ENCODE measurements at places on chromosomes 16 and 17.

DNA sequence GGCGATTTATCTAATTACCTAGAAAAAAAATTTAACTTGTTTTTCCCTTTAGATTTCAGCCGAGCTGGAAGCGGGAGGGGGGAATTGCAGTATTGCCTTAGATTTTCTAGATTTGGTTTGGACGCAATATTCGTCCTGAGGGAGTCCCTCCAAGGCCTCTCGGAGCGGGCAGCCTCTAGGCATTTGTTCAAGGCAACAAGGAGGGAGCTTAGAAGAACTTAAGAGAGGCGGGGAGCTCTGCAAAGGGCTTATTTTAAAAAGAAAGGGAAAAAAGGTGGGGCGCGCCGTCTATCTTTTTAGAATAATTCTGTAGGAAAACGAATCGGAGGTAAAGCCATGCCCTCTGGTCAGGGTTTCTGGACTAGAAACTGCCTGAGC lies 407 bp upstream of the TMEM94 start:
- DNase-seq = no peak

- DNase-seq = no peak
Measured at GRCh38 chr16:78995441-78995840, 605.1 kb downstream of the MAF start.

DNA sequence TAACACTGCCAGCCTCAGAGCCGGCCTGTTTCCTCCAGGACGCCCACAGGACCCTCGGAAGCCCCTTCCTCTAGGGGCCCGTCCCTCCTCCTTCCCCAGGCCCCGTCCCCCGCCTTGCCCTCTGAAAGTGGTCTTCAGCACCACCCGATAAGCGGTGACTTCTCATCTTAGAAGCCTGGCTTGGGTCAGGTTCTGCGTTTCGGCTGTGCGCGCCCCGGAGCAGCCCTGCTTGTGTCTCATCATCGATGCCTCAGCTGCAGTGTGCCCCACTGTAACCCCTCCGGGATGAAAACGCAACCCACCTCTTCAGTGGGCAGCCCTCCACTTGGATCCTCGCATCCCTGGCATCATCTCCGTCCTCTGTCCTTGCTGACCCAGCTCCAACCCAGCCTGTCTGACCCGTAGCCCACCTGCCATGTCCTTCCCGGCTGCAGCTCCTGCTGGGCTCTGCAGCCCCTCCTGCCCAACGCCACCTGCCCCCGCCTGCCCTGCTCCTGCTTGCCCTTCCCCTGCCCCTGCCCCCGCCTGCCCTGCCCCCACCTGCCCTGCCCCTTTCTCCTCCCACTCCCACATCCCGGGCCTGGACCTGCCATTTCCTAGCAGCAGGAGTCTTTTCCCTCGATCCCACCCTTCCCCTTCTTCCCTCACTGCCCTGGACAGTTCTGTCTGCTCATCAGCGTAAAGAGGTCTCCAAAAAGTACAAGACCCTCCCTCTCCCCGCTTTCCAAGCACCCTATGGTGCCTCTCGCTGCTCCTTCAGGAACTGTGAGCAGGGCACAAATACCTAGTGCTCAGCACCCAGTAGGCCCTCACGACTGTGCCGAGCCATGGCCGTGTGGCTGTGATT lies 112.5 kb upstream of the CHMP6 start:
- DNase-seq = no peak

- no peak for DNase-seq
Measured at GRCh38 chr16:30458561-30459394, 13.1 kb upstream of the SEPHS2 start.

- DNase-seq = no peak
Measured at GRCh38 chr17:72400863-72401262, 280.0 kb downstream of the SOX9 start.

DNA sequence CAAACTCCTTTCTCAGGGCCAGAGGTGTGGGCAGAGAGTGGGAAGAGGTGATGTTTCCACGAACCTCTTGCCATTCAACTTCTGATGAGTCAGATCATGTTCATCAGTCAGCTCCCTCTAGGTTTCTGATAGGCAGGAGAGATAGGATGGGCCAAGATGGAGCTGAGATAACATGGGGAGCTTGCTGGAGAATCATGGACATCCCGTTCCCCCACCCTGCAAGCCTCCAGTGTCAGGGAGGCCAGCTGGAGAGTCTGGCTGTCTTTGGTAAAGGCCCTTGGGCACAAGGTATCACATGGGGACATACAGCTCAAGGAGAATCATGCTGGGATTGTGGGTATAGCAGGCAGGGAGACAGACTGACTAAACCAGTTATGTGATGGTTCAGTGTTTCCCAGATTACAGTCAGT lies 136.0 kb upstream of the IRX3 start:
- no peak for DNase-seq
